Type B pancreatic cell (in vitro differentiated cells): ENCODE measurements at places on chromosomes 11 and 22.

DNA sequence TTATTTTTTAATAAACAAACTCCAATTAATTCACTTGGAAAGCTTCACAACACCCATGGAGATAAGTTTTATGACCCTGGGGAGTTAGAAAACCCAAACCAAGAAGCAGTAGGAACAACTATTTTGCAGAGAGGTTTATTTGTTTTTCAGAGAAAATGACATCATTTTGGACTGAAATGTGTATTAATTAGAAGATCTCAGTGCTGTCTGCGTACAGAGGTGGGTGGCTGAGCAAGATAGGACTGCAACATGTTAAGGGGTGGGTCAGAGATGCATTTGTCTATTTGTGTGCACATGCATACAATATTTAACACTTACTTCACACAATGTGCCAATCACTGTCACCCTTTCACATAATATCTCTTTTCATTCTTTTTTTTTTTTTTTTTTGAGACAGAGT lies 1.1 kb downstream of the SCGB1A1 start:
- no peak for DNase-seq

DNA sequence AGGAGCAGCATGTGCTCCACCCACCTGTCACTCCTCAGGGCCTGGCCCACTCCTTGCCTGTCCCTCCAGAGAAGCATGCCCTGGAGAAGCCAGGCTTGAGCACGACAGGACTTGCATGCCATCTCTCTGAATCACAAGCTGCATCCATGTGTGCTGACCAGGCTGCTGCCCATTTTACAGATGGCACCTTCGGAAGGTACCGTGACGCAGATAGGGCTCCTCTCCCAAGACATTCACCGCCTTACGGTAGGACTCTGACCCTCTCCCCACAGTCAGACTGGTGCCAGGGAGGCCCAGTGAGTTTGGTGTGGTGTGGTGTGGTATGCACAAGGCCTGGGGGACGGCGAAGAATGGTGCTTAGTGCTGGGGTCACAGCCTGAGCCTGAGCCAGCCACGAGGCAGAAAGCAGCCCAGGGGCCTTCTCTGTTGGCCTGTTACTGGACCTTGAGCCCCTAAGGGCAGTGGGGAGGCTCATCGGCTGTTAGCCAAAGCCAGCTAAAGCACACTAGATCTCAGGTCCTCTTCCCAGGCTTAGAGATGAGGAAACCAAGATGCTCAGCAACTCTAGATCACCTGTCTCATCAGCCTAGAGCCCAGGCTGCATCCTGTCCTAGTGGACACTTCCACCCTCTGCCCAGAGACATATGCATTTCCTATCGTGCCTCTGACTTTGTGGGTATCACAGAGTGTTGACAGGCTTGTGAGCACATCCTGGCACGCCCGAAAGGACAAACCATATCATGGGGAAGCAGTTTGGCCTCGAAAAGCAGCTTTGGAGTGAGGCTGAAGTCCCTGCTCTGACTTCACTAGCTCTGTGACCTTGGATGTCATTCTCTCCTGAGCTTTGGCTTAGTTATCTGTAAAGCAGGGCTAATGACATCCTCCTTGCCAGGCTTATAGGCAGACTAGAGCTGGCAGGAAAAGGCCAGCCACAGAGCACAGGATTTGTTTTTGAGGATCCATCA lies 17.8 kb downstream of the CYB5R2 start:
- no peak for DNase-seq

DNA sequence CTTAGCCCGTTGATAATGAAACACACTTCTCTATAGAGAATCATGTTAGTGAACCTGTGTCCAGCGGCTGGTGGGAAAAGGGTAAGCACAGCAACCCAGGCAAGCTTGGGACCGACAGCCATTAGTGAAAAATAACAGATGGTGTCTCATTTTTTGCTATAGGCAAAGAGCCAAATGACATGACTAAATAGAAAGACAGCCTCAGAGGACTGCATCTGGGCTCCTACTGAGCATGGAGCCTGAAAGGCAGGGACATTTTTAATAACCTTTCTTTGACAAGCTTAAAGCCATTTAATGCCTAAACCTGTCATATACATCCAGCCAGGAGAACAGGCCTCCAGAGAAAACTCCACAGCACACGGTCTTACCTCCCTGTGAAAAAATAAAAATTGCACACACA lies 67.0 kb downstream of the FANCF start:
- no peak for DNase-seq

- DNase-seq = no peak
Measured at GRCh38 chr22:26669060-26669481, 11.7 kb downstream of the MIAT start.

DNA sequence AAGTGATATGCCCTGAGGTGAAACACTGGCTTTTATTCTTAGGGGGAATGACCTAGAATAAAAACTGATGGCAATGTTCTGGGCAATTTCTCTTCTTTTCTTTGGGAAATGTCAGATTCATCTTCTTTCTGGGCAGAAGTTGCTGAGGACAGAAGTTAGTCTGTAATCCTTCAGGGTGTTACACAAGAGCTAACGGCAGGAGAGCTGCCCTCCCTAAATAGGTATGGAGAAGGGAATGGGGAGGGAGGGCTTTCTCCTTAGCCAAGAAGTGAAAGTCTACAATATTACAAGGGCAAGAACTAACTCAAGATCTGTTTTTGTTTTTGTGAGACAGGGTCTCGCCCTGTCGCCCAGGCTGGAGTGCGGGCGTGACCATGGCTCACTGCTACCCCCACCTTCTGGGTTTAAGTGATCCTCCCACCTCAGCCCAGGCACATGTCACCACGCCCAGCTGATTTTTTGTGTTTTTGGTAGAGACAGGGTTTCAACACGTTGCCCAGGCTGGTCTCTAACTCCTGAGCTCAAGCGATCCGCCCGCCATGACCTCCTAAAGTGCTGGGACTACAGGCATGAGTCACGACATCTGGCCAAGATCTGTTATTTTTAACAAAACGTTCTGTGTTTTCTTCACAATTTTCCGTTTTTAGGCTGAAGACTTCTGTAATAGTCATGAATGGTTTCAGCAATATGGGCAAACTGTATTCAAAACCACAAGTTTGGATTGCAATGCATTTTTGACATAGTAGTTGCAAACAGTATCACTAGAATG lies 7.2 kb downstream of the PIWIL4 start:
- DNase-seq = no peak
